ENCODE measurements at places on chromosomes 5 and 9. TPM values are rescaled to one million over a fixed set of nuclear protein-coding genes. Genes with fewer than 3 reads are reported as not detected.

CD14 gene
- total RNA-seq = 48.4 TPM

PPP2CA gene
- total RNA-seq = 56.2 TPM

CREB3 gene
- total RNA-seq = 35.1 TPM

RNF208 gene
- 0.98 TPM for total RNA-seq

GNA14 gene
- total RNA-seq = 11.0 TPM

ECM2 gene
- total RNA-seq = 10.8 TPM

PCDHGB5 gene
- 15.0 TPM for total RNA-seq

PLAC8L1 gene
- total RNA-seq = not detected

PCDHGB1 gene
- 3.9 TPM for total RNA-seq

TMCO6 gene
- total RNA-seq = 16.5 TPM

LEAP2 gene
- 4.2 TPM for total RNA-seq

PHPT1 gene
- total RNA-seq = 38.1 TPM

GABBR2 gene
- total RNA-seq = not detected

TMEM38B gene
- 30.4 TPM for total RNA-seq

LRRTM2 gene
- 1.2 TPM for total RNA-seq

NR6A1 gene
- 1.2 TPM for total RNA-seq

FBLL1 gene
- total RNA-seq = not detected

NDUFAF2 gene
- total RNA-seq = 33.1 TPM

PHYHD1 gene
- 23.6 TPM for total RNA-seq

IRX2 gene
- total RNA-seq = 3.7 TPM

SFXN1 gene
- total RNA-seq = 88.6 TPM

SYK gene
- total RNA-seq = 12.0 TPM
